ENCODE measurements at places on chromosomes 5 and 9.
A peak's percentile ranks its signal among the peaks of the same experiment; 100 is the strongest.

DNA sequence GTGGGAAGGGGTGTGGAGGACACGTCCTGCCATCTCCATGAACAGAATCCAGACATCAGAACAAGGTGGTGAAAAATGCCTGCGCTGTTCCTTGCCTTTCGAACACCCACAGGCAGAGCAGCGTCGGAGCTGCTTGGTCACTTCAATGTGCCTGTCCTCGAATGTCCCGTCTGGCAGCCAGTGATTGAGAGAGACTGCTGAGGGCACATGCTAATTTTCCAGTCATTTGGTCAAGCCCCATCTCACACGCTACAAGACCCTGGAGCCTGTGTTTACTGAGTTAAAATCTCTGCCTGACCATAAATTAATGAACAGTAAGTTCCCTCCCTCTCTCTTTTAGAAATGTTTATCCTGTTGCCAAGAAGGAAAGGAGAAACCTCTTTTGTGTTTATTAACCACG lies 149.3 kb downstream of the NTRK2 start:
- DNase-seq: no peak

DNA sequence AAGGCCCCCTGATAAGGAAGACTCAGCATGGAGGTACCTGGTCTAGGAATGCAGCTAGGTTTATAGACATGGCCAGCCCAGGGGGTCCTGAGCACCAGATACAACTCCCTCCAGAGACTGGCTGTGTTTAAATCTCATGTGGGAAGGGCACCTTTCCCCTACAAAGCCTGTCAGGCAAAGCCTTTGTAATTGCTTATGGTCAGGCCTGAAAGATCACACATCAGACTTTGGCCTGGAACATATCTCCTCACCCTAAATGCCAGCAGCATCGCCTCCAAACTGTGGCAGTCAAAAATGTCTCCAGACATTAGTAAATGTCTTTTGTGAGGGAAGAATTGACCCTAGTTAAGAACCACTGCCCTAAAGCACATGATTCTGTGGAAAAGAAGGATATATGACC lies 51.6 kb upstream of the MACIR start:
- no peak for DNase-seq

DNA sequence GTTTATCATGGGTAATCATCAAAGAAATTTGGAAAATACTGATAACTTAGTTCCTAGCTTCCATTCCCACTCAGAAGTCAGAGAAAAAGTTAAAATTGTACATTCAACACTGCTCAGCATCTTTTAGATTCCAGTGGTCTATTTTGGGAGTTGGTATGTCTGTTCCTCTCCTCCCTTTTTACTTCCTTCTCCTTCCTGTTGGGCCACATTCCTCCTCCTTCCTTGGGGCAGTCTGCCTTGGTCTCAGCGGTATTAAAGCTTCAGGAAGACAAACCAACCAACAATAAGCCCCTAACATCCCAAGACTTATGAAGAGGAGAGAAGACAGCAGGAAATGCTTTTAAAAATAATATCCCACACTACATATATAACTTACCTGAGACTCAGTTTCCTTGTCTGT lies 49.9 kb upstream of the SSBP2 start:
- no peak for DNase-seq

GRCh38 chr9:23799521-23799920 lies 26.5 kb downstream of the ELAVL2 start:
- DNase-seq: no peak

DNA sequence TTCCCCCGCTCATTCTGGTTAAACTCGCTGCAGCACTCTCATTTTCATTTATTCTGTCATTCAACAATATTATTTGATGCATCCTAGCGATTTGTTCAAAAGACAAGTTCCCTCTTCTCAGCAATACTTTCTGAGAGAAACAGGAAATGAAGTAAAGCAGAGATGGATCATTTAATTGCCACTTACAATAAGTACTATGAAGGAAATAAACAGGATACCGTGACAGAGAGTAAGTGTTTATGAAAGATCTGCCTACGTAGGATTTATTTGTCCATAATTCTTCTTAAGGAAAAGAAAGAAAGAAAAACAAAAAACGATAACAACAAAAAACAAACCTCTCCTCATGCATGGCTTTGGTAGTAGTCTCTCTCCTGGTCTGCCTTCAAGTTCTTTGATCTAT lies 406.8 kb upstream of the ZNF608 start:
- no peak for DNase-seq

GRCh38 chr5:6899221-6899620 lies 186.0 kb downstream of the TENT4A start:
- no peak for DNase-seq

DNA sequence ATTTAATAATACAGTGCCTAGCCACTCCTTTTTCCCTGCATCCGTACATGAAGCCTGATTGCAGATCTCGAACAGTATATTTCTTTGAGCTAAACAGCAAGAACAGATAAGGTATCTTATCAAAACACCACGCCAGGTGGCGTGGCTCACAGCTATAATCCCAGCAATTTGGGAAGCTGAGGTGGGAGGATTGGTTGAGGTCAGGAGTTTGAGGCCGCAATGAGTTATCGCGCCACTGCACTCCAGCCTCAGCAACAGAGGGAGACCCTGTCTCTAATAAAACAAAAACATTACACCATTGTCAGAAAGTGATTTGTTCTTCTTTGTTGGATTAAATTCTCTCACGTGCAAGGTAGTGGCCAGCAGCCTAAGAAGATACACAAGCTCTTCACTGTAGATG lies 291.2 kb upstream of the DMRT1 start:
- no peak for DNase-seq

- no peak for DNase-seq
These were observed 94.3 kb upstream of the ARRDC3 start for GRCh38 chr5:91477408-91477807.

GRCh38 chr5:172194985-172195774 lies 1.2 kb downstream of the EFCAB9 start:
- no peak for DNase-seq

DNA sequence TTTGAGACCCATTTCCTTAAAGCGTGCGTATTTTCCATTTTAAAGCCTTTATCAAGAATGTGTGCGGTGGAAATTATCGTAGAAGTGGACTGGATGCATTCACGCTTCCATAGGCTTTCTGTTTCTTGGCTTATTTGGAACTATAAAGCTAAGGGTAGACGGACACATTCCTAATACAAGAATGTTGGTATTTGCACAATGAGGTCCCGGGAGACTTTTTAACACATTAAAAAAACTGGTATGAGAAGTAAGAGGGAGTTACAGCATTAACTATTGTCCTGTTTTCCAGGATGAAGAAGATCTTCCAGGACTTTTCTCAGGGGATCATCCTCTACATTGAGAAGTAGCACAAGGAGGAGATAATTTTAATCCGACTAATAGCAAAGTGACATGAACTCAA lies 653.0 kb downstream of the MTRR start:
- no peak for DNase-seq

DNA sequence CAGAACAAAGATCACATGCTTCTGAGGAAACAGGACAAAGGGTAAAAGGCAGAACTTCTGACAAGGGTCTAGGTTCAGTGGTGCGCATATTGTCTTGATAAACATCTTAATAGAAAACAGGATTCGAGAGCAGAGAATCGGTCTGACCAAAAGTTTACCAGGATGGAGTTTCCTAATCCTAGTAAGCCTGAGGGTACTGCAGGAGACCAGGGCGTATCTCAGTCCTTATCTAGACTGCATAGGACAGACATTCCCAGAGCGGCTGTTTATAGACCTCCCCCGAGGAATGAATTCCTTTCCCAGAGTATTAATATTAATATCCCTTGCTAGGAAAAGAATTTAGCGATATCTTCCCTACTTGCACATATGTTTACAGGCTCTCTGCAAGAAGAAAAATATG lies 32.4 kb upstream of the TNFSF8 start:
- no peak for DNase-seq

DNA sequence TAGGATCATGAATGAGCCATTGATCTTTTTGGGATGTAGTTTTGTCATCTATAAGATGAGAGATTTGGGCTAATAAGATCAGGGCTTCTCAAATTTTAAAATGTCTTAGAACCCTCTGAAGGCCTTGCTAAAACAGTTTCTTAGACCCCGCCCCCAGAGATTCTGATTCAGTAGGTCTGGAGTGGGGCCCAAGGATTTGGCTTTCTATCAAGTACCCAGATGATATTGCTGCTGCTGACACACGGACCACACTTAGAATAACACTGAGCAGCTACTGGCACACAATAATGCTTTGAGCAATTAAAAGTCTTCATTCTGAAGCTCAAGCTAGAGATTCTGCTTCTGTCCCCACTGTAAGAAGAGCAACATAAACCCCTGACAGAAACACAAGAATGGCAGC lies 216.7 kb downstream of the SMARCA2 start:
- no peak for DNase-seq

- DNase-seq: peak; percentile 66
These were observed 7.1 kb downstream of the NFX1 start for GRCh38 chr9:33297432-33297831.

- no peak for DNase-seq
These were observed 501.1 kb downstream of the KDM4C start for GRCh38 chr9:7258688-7259396.

Data from germinal center (tissue), 1 donor.